ENCODE measurements at places on chromosomes 16 and 17. TPM values are rescaled to one million over a fixed set of nuclear protein-coding genes. Genes with fewer than 3 reads are reported as not detected.

GRCh38 chr17:17743391-17744112 is 62.3 kb downstream of the RAI1 start:
- no peak for DNase-seq

KCNG4 gene
- not detected for total RNA-seq

SOX9 gene
- 1.2 TPM for total RNA-seq

DNA sequence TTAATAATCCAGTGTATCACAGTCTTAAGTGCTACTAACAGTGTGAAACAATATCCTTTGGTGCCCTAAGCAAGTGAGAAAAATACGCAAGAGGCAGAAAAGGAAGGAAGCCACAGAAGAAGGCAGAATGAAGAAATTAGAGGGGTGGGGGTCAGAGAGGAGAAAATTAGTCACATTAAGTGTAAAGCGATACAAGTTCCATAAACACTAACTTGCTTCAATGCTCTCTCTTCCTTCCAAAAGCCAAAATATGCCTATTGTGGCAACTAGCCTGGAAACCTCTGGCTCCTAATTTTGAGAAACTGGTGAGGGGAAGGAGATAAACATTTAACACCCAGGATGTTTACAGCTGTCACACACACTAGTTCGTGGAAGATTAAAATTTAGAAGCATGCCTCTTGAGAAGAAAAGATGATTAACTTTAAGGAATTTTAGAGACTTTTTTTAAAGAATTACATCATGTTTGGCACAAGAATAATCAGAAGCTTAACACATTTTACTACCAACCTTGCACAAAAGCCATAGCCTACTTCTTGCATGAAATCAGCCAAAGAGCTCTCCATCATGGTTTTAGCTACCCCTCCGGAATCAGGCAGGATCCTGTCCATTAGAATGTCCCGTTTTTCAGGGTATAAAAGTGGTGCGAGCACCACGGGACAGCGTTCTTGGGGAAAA is 44.7 kb downstream of the CNOT1 start:
- no peak for DNase-seq

DNA sequence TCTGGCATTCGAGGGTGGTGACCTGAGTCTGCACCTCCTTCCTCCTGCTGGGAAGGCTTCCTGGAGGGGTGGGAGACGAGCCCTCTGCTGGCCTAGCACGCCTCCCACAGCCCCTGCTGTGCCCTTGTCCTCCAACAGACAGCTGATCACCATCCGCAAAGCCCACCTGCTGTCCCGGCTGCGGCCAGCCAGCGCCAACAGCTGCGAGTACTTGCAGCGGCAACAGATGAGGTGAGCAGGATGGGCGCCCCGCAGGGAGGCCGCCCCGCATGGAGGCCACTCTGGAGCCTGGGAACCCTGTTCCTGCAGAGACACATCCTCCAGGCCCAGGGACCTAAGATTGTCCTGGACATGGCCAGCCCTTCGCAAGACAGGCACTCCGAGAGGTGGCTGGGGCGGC is 21.6 kb downstream of the UBALD1 start:
- no peak for DNase-seq

DNA sequence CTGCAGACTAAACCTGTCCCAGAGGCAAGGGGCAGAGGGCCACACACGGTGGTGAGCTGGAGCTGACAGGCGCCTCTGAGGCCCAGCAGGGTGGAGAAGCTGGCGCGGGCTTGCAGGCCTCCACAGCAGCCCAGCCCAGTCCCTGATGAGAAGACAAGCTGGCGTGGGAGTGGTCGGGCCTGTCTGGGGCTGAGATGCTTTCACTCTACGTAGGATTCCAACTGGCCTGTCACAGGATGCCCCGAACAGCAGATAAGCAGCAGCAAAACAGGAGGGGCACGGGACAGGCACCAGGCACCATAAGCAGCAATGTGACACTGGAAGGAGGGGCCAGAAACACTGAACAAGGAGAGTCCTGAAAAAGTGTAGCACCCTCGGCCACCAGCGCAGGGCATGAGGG is 40.1 kb downstream of the PEMT start:
- no peak for DNase-seq

PRSS22 gene
- 16.9 TPM for total RNA-seq
